ENCODE measurements at places on chromosomes 13 and 19.

- no peak for DNase-seq
Observed at GRCh38 chr13:96428911-96429310, 339.0 kb downstream of the HS6ST3 start.

DNA sequence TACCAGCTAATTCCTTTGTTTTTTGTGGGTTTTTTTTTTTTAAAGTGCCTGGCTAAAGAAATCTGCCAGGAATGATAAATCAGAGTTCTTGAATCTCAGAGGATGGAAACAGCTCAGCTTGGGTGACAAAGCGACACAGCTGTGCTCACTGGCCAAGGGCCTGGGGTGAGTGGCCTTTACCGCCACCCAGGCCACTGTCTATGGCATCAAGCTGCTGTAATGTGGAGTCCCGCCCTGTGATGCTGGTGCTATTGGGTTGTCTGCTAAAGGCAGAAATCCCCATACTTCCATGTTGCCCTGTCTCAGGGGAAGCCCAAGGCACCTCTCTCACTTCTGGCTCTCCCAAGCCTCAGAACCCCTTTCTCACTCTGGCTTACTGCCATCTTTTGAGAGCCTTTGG lies 82.6 kb upstream of the FARP1 start:
- DNase-seq = no peak

DNA sequence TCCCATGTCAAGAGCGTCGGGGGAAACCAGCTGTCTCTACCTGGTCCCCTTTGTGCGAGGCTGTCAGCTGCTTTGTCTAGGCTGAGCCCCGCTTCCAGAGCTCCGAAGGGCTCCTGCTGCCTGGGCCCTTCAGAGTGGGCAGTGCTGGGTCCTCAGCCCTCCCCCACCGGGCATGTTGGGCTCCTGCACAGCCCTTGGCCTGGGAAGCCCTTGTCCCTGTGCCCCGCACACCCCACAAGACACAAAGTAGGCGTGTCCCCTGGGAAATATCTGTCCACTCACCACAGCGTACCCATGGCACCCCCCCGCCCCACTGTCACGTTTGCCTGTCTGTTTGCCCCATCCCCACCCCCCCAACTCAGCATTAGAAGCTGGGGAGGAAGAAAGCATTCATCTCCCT lies 39.6 kb upstream of the RANBP3 start:
- no peak for DNase-seq

DNA sequence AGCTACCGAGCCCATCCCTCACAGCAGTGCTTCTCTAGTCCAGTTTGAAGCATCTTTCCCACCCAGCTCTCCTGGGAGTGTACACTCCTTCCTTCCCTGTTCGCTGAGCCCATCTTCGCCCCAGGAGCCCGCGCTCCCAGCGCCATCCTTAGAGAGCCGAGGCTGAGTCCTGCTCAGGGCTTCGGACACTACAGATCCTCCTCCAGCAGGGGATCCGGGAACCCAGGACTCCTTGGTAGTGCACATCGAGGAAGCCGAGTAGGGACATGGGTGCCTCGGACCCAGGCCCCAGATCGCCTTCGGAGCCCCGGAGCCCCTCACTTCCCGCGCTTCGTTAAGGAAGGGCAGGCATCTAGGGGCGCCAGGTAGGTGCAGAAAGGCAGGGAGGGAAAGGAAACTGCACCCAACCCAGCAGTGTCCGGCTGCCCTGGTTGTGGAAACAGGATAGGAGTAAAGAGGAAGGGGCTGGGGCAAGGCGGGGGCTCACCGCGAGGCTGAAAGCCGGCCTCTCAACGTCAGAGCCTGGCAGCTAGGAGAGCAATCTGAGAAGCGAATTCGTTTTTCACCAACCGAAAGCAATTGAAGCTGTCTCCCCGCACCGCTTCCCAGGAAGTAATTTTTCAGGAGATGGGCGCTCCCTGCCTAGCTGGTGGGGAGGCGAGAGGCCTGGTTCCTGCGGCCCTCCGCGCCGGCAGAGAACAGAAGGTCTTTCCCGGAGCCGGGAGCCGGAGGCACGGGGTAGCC lies 1.0 kb downstream of the PDX1 start:
- no peak for DNase-seq

- no peak for DNase-seq
Observed at GRCh38 chr13:109749365-109749764, 37.0 kb downstream of the IRS2 start.

GRCh38 chr19:38638461-38638860 lies 9.0 kb upstream of the ACTN4 start:
- DNase-seq = no peak

DNA sequence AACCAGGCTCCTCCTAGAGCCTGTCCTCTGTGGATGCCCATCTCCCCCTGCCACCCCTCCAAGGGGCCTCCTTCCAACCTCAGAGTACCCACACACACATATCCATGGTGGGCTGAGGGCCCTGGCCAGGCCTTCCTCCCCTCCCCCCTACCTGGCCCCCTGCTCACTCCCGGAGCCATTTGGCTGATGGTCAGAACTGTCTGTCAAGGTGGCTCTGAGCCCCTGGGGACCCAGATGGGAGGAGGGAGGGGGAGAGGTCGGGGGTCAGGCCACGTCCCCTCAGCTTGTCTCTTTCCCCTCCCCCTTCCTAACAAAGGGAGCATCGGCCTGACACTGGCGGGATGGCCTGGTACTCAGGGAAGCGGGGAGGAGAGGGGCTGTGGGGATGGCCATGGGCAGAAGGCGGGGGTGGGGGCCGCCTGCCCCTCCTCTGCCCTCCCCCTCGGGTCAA lies 18.7 kb upstream of the POU2F2 start:
- DNase-seq = no peak

- no peak for DNase-seq
Observed at GRCh38 chr13:96850538-96851145, 143.6 kb downstream of the OXGR1 start.

GRCh38 chr19:21472507-21472906 lies 32.9 kb upstream of the ZNF429 start:
- no peak for DNase-seq

- no peak for DNase-seq
Observed at GRCh38 chr19:51640386-51640785, 6.2 kb downstream of the SIGLEC14 start.

DNA sequence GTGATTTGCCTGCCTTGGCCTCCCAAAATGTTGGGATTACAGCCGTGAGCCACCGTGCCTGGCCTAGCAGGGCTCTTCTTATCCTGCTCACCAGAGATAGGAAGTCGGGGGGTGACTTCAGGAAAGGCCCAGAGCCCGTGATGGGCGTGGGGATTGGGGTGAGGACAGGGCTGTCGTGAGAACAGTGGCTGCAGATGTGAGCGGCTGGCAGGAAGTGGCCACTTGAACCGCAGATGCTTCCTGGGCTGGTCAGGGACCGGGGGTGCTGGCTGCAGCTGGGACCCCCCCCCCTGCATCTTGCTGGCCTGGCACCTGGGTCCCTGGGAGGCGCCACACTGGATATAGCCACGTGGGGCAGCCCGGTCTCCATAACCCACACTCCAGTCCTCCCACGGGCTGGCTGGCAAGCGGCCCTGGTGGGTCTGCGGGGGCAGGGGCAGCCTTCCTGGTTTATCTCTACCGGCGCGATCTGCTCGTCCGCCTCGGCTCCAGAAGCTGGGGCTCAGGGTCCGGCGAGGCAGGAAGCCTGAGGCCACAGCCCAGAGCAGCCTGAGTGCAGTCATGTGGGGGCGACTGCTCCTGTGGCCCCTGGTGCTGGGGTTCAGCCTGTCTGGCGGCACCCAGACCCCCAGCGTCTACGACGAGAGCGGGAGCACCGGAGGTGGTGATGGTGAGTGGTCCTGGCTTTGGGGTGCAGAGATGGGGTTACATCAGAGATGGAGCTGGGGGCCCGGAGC lies at the start of gene F2RL3:
Gene F2RL3 (plus strand): TSS at position 371 of the 737 bp plus-strand sequence. CDS start 191 bp downstream, at position 562.
- peak; percentile 30 for DNase-seq

- no peak for DNase-seq
Observed at GRCh38 chr13:28671126-28671792, 12.3 kb downstream of the POMP start.

GRCh38 chr13:89518289-89519077 lies 1829.0 kb upstream of the MIR17HG start:
- no peak for DNase-seq

DNA sequence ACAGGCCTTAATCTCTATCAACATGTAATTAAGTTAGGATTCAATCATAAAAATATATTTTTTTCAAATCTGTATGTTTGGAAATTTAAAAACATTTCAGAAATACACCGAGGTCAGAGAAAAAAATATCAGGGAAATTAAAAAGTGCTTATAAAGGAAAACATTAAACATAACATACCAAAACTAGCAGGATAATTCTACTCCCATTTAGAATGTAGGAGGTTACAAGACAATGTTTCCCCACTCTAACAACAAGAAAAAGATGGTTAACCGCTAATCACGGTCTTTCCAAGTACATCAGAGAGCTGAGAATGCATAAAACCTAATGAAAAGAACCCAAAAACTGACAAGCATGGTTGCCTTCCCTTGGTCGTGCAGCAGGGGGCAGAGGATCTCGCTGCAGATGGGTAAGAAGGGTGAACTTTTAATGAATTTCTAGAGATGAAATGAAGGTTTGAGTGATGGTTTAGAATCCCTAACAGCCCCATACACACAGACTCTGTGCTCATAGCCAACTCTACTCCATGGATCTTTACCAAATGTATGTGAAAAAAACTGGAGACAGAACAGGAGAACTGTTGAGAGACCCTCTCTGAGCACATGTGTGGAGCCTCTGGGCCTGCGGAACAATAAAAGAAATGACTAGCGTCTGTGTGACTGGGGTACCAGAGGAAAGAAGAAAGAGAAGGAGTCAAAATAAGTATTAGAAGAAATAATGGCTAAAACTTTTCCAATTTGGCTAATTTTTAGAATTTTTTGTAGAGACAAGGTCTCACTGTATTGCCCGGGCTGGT lies 51.3 kb upstream of the LSM14A start:
- peak; percentile 75 for DNase-seq

DNA sequence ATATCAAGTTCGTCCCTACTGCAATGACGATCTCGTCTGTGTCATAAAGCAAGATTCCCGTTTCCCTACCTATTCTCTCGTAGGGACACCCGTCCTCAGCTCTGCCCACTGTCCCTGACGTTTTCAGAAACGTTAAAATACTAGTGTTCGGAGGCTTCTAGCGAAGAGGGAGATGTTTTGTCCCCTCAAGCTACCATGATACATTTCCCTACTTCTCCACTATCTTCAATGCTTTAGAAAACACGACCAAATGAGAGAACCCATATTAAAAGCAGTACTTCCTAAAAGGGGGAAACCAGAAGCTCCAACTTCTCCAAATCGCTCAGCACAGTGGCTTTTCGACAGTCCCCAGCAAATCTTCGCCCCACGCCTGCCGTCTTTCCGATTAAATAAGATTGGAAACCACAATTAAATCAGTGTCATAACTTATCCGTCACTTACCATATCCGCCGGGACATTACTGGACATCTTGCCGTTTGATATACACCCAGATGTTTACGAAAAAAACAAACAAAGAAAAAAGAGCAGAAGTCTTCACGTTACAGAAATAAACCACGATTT lies 1.3 kb downstream of the UBL3 start:
- DNase-seq = peak; percentile 76

GRCh38 chr13:113905018-113905417 lies 41.1 kb upstream of the GAS6 start:
- no peak for DNase-seq

- DNase-seq = no peak
Observed at GRCh38 chr19:16175954-16176353, 2.6 kb upstream of the CIB3 start.

- no peak for DNase-seq
Observed at GRCh38 chr19:1235625-1236538, 1.9 kb downstream of the CBARP start.

DNA sequence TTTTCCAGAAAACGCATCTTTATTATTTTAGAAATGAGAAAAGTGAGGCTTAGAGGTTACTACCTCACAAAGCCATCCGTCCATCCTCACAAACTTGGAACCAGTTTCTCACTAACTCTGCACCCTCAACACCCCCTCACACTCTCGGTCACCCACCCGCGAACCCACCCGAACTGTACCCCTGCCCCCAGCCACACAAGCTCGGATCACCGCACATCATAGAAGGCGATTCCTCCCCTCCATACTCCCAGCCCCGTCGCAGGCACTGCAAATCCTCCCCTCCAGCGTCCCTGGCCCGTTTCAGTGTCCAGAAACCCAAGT lies 238 bp downstream of the ZNF260 start:
- no peak for DNase-seq

DNA sequence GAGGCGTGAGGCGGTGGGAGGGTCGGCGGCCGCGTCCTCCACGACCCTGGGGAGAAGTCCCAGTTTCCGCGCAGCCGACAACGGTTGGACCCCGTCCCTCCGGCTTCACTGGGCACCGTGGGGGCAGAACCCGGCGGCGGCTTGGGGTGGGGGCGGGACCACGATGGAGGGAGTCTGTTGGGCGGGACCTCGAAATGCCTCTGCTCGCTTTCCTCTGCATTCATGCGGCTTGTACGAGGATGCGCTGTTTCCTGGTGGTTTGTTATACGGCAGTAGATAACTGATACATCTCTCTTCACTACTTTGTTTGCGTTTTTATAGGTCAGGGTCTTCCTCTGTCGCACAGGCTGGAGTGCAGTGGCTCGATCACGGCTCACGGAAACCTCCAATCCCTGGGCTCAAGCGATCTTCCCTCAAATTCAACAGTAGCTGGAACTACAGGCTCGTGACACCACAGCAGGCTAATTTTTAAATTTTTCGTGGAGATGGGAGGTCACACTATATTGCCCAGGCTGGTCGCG lies 24.6 kb upstream of the ZNF846 start:
- DNase-seq = peak; percentile 38

DNA sequence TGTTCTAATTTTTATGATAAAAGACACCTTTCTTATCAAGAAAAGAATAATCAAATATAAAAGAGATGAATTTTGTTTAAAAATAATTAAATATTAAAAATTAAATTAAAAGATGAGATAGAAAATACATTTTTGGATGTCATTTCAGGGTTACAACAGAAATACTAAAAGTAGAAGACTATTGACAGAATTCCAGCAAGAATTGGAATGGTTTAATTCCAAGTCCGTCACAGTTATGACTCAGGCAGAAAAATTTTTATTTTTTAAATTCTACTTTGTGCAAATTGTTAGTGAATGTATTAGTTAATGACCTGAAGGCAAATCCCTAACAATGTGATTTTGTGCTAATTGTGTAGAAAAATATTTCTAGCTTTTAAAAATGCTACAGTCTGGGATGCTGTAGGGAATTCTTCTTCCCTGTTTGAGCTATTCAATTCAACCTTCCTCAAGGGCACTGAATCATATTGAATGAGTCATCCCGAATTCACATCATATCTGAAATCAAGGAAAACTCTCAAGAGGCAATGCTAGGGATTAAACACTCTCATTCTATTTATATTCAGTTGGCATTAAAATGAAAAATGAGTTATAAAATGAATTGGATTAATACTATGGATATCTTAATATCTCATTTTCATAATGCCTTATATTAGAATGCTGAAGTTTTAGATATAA lies 633.5 kb upstream of the ATXN8OS start:
- DNase-seq = no peak

- DNase-seq = no peak
Observed at GRCh38 chr13:30021611-30022010, 171.2 kb upstream of the UBL3 start.

- DNase-seq = no peak
Observed at GRCh38 chr13:67769987-67770341, 539.8 kb upstream of the PCDH9 start.
